Activated CD4-positive, alpha-beta T cell treated with anti-CD3 and anti-CD28 coated beads, Interleukin-2, amount 50 U/mL, for 4 hours (primary cell): ENCODE measurements at places on chromosomes 16 and 17.

DNA sequence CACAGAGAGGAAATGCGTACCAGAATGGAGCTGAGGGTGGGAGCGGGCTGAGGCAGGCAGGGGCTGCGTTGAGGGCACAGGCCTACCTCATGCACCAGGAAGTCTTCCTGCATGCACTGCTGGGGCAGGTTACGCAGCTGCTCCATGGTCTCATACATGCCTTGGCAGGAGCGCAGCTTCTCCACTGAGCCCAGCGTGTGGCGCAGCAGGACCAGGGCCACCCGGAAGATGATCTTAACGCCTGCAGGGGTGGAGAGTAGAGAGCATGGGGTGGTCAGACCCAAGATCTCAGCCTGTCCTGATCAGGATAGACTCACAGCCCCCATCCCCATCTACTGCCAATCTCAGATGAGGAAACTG is 3.4 kb upstream of the CD2BP2 start:
- DNase-seq = no peak

- no peak for DNase-seq
Observed at GRCh38 chr17:3986939-3987335, 22.7 kb upstream of the ATP2A3 start.

- no peak for DNase-seq
Observed at GRCh38 chr17:63741143-63741407, 524 bp downstream of the STRADA start.

- no peak for DNase-seq
Observed at GRCh38 chr16:27503662-27504061, 46.1 kb downstream of the GTF3C1 start.

DNA sequence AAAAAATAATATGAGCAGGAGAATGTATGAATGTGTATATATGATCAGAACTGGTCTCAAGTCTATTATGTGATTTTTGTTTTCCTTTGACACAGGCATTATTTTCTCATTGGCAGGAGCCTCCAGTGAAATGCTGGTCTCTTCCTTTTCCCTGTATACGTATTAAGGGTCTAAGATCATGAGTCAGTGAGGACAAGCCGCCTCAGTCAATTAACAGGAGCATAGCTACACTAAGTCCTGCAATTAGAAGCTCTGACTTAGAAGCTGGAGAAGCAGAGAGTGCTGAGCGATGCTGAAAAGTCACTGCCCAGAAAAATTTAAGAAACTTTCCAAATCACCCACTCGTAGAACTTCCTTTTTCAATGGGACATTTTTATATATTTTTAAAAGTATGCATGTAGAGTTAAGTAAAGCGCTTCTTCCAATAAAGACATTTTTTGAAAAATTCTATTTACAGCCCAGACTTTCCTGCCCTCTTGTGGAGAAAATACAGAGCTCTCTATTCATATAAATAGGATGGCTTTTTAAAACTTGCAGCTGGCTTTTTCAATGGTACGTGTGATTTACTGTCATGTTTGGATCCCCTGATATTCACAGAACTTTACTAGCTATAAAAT is 70.2 kb upstream of the PSMD7 start:
- no peak for DNase-seq

DNA sequence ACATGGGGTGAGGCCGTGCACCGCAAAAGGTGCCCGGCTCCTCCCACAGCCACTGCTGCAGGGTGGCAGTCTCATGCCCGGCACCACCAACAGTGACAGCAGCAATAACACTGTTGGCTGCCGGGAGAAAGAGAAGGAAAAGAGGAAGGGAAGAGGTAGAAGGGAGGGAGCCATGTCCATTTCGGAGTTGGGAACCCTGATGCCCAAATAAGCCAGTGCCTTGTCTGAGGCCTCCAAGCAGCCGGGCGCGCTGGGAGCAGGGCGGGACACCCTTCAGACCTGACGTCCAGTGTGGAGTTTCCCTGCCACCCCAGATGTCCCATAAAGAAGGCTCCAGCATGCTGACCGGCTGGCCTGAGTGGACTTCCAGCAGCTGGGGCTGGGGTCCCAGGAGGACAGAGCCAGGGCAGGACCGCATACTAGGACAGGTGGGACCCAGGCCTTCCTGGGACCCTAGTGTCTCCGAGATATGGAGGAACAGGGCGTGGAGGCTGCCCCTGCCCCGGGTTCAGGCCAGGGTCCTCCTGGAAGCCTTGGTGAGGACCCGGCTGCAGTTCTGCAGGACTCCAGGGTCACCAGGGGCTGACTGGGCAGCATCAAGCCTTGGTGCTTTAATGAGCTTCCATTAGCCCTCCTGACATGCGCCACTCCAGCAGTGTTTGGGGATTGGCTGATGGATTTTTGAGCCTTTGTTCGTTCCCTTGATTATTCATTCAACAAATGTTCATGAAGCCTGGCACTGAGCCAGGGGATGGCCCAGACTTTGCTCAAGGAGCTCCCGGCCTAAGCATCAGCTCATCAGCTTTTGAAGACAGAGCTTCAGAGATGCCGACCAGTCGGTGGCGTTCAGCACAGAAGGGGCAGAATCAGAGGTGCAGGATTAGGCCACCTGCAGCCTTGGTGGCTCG is 223.6 kb upstream of the CIBAR2 start:
- DNase-seq = no peak

- DNase-seq = no peak
Observed at GRCh38 chr16:67884-68789, 4.3 kb downstream of the RHBDF1 start.

GRCh38 chr16:21203155-21203797 is 8.1 kb downstream of the ZP2 start:
- no peak for DNase-seq
